RPMI7951 (cell line): ENCODE measurements at places on chromosomes 5 and 9. TPM values are rescaled to one million over a fixed set of nuclear protein-coding genes. Genes with fewer than 3 reads are reported as not detected.

ADGRD2 gene
- not detected in 2 replicates for total RNA-seq

- no peak for DNase-seq
Measured at GRCh38 chr9:18743971-18744370, 270.0 kb downstream of the ADAMTSL1 start.

- no peak for DNase-seq
Measured at GRCh38 chr9:138051586-138052321, 174.2 kb downstream of the CACNA1B start.

IFNA8 gene
- total RNA-seq = not detected in 2 replicates

ALDH1A1 gene
- not detected in 2 replicates for total RNA-seq

LCN9 gene
- total RNA-seq = not detected in 2 replicates

GRCh38 chr5:30572279-30572678, 621.2 kb upstream of the CDH6 start:
- DNase-seq = peak; percentile 2

PCDHA11 gene
- total RNA-seq = not detected in 2 replicates

GRCh38 chr5:39759701-39760100, 334.9 kb upstream of the DAB2 start:
- no peak for DNase-seq

POLR1E gene
- 30.3 and 31.7 TPM in 2 replicates for total RNA-seq

- peak; percentile 19 for DNase-seq
Measured at GRCh38 chr9:15277400-15278090, 29.5 kb downstream of the TTC39B start.

DNA sequence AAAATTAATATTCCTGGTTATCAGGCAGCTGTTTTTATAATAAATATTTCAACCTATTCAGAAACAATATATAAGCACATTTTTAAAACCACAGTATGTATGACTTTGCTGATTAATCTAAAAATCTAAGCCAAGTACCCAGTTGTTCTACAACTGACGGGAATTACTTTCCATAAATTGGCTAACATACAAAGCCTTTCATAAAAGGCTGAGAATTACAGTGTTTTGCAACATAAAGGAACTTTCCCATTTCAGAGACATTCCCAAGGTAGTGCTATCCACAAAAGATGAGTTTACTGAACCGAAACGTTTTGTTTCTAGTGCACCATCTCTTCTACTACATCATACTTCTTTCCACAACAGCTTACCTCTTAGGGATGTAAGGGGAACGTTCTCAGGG, 7.2 kb downstream of the RNF145 start:
- no peak for DNase-seq

DNA sequence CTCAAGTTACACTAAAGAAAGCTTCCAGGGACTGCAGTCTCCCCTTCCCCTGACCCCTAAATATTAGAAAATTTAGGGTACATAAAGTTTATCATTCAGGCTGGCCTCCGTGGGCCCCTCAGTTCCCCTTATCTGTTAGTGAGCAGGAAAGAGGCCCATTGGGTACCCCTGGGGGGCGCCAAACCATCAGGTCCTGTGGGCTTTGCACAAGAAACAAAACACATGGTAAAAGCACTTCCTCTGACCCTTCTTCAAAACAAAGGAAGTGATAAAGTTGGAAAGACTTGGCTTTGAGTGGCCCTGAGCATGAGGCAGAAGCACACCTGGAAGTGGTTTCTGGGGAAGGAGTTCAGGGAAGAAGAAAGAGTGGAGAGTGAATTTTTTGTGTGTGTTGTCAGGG, 213.0 kb downstream of the SMARCA2 start:
- DNase-seq = no peak

OR13F1 gene
- total RNA-seq = not detected in 2 replicates

DNA sequence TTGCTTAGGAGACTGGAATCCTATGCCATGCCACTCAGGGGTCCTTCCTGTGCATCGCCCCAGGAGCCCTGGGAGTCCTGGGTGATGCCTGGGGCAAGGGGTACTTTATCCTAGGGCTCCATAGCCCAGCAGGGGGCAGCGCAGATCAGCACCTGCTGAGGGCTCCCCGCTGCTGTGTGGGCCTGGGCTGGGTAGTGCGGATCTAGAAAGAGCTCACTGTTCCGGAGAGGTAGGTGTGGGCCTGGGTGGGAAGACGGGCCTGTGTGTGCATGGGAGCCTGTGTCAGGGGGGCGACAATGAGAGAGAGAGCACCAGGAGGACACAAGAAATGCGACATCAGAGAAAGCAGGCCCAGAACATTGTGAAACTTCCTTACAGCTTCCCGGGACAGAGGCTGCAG, 11.4 kb upstream of the DAB2IP start:
- no peak for DNase-seq

DNA sequence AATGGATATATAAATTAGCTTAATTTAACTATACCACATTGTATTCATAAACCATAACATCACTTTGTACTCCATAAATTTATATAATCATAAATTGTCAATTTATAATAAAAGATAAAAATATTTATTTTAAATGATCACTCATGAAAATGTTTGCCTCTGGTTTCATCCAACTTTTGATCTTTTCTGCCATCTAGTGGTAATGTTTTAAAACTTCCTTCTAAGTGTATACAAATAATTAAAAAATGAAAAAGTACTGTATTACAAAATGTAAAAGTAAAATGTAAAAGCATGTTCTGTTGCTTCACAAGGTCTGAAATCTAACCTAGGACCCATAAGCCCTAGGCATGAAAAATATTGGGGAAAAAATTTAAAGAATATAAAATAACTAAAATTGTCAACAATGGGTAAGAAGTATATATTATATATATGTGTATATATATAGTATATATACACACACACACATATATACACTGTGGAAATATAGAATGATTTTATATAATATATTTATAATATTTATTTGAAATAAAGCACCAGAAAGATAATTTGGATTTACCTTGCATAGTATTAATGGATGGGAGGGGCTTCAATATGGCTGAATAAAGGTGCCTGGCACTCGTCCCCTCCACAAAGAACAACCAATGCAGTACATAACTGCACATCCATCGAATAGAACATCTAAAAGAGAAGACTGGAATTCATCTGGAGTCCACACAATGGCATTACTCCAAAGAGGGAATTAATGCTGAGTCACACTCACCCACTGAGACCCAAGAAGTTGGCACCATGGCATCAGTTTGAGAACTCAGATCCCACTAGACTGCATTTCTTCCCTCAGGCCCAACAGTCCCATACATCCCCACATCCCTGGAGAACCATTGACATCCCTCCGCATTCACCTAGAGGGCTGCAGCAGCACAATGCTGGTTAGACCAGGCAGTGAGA, 32.5 kb downstream of the ANXA1 start:
- DNase-seq = peak; percentile 46

DNA sequence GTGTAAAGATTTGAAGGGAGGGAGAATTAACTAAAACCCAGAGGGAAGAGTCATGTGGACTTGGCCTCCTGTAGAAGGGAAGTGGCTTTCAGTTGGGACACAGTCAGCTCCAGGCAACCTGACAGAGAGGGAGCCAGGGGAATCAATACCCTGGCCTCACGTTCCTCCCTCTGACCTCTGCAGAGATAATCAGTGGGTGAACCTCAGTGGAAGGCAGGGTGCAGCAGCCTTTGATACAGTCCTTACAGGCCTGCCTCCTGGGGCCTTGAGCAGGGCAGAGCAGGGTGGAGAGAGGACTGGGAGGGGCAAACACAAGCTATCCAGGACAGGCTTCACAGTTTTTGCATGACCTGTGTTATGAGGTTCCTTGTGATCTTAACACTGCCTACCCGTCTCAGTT, 61.9 kb upstream of the GPBP1 start:
- no peak for DNase-seq

SH3GL2 gene
- total RNA-seq = not detected in 2 replicates

- DNase-seq = peak; percentile 61
Measured at GRCh38 chr9:122810306-122810946, 10.5 kb downstream of the OR1K1 start.

DNA sequence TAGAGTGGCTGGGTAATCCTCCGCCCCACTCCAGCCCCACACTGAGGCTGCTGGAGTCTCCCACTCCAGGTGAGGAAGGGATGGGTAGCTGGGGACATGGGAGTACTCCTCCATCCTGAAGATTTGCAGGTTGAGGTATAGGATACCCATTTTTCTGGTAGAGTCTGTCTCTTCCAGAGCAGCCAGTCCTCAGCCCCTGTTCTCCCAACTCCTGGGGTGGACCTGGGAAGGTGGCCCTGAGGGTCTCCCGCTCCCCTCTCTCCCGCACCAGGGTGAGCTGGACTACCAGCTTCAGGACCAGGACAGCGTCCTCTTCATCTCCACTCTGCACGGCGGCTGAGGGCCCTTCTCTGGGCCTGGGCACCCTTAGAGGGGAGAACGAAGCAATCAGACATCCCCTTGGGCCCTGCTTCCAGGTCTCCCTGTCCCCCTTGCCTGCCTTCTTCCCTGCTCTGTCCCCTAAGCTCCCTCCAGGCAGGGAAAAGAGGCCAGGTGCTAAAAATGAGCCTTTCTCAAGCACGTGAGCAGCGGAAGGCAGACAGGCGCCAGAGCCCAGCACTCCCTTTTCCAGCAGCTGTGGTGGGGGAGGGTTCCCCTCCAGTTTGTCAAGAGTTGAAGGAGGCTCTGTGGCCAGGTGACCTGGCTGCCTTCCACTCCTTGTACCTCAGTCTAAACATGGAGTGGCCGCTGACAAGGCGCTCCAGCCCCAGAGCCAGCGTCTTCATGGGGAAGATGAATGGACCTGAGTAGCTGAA, 18.4 kb downstream of the URM1 start:
- DNase-seq = no peak

AQP3 gene
- total RNA-seq = 1.4 and 1.6 TPM in 2 replicates

- DNase-seq = no peak
Measured at GRCh38 chr5:119037496-119038215, 33.2 kb upstream of the DMXL1 start.

DNA sequence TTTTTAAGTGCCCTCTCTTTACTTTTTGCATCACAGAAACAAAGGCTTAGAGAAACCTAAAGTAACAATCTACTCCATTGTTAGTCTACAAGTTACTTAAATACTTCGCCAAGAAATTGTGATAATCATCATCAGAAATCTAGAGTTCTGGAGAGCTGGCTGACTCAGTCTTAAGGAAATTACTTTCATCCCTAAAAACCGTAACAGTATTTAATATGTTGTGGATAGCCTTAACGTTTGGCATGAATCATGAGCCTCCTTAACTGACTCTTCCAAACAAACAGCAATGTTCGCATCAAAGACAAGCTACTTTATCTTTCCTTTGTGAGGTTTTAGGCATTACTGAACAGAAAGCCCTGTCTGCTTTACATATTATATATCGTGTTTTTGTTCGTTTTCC, 128.7 kb downstream of the NIPBL start:
- peak; percentile 22 for DNase-seq

- no peak for DNase-seq
Measured at GRCh38 chr9:80646211-80646610, 1043.1 kb downstream of the TLE1 start.

- no peak for DNase-seq
Measured at GRCh38 chr9:128706045-128706444, 3.7 kb downstream of the PKN3 start.

DNA sequence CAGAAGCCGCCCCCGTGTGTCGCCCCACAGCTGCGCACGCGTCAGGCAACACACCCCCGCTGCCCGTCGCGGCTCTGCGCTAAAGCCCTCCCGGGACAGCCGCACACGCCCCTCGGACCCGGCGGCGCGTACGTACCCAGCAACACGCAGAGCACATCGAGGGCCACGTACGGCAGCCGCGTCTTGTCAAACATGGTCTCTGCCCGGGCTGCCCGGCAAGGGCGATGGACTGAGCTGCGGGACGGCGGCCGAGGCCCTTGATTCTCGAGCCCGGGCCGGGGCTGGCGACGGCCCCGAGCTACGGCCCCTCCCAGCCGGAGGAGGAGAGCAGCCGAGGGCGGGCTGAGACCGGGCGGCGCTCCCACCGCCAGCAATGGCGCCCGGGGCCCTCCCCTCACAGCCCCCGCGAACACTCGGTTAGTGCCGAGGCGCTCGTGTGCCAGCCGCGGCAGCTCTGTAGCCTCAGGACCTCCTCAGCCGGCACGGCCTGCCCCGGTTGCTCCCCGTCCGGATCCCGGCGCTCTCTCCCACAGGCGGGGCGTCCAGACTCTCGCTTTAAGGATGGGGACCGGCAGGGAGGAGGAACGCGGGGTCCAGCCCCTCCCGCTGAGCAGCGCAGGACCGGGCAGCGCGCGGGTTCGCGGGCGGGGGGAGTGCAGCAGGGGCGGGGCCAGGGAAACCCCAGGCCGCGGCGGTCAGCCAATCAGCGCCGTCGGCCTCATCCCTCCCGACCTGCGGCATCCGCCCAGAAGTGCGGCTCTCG, at the start of gene PLPP1:
TSS of gene PLPP1 (minus strand) at position 529 of the 763 bp plus-strand sequence. CDS start at position 194, 335 bp downstream.
- peak; percentile 85 for DNase-seq

DNA sequence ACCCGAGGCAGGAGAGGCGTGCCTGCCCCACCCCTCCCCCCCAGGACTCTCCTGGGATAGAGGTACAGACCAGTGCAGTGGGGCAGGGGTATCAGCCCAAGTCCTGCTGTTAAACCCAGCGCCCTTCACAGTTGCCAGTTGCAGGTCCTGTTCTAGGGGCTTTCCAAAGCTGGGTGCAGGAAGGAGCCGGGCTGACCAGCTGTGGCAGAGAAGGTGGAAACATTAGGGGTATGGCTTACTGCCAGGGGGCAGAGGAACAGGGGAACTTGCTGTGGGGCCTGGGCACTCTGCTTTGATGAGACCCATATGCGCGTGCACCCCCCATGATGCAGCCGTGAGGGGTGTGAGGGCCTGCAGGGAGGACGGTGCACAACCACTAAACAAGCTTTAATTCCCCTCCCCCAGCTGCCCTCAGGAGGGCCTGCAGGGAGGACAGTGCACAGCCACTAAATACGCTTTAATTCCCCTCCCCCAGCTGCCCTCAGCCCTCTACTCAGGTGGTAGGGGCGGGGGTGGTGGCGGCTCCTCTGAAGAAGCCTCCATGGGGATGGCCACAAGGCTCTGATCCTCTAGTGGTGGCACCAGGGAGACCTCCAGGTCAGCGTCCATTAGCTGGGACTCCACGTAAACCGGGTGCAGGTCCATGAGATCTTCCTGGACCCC, 766 bp upstream of the LRRC26 start:
- DNase-seq = no peak

DNA sequence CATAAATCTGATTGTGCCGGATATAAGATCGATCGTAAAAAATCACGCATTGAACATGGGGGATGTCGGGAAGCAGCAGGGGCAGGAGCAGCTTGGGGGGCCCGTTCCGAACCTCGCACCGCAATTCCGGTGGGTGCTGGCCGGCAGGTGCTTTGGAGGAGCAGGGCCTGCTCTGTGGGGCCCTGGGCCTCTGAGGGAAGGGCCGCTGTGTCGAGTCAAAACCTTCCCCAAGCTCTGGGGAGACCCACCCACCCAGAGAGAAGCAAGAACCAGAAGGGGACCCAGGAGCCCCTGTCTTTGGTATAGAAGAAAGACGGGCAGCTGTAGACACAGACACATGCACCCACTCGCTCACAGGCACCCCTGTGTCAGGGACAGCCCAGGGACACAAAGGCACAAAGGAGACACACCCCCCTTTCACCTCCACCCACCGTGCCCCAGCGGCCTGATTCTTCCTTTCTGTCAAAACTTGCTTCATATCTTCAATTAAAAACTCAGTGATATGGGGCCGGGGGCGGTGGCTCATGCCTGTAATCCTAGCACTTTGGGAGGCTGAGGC, 49.4 kb upstream of the ZBTB43 start:
- DNase-seq = no peak

RACK1 gene
- total RNA-seq = 1,915 and 2,129 TPM in 2 replicates

GRCh38 chr5:115850744-115851416, 9.1 kb downstream of the AP3S1 start:
- DNase-seq = no peak
